Naive thymus-derived CD4-positive, alpha-beta T cell (primary cell): ENCODE measurements at places on chromosomes 5 and 9. TPM values are rescaled to one million over a fixed set of nuclear protein-coding genes. Genes with fewer than 3 reads are reported as not detected.
A peak's percentile ranks its signal among the peaks of the same experiment; 100 is the strongest.

GRCh38 chr9:131423171-131423581 lies 29.3 kb downstream of the PRRC2B start:
- peaks cover 5% of the 10 kb centered on the region for H3K36me3 ChIP-seq
- no peak for DNase-seq
- H3K4me1 ChIP-seq = peaks cover 46% of the 10 kb centered on the region
- no peak overlapping the region for H3K27ac ChIP-seq
- no peaks in the 10 kb centered on the region for H3K27me3 ChIP-seq

DNA sequence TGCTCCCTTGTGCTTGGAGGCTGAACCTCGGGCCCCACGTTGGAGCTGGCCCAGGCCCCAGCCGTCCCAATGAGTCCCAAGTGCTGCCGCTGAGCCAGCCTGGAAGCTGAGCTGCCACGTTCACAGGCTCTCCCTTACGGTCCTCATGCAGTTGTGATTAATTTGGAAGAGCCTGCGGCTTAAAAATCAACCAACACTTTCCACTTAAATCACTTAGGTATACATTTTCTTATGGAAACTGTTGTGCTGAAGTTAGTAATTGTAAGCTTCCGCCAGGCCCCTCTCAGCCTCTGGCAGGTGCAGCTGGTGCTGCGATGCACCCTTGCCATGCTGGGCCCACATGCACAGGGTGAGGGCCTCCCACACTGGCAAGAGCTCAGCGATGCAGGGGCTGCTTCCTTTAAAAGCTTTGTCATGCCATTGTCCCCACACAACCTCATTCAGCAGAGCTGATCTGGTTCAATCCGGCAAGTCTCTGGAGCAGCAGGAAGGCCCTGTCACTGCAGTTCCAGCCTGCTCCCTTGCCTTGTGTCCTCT lies 61.0 kb downstream of the IPPK start:
- no peak overlapping the region for H3K27ac ChIP-seq
- no peak overlapping the region for H3K4me3 ChIP-seq
- no peaks in the 10 kb centered on the region for H3K36me3 ChIP-seq
- no peaks in the 10 kb centered on the region for H3K27me3 ChIP-seq
- H3K4me1 ChIP-seq = no peaks in the 10 kb centered on the region

DNA sequence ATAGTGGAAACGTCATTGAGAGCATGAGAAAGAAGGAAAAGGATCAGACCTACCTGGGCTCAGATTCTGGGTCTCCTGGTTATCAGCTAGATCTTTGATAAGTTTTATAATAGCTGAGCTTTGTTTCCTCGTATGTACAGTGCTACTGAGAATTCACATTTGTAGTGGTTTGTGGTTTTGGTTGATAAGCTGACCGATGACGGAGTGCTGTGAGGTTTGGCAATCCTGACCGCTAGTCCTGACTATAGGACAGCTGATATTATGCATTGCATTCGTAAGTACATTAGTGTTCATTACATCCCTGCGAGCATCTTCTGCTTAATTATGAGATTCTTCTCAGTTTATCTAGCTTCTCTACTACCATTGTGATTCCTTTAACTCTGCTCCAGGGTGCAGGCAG lies 190.7 kb upstream of the SLC27A6 start:
- no peak overlapping the region for H3K4me3 ChIP-seq
- no peaks in the 10 kb centered on the region for H3K36me3 ChIP-seq
- no peak overlapping the region for H3K27ac ChIP-seq

Gene PCDHB9
- total RNA-seq = not detected

Gene PCDHGB5
- 0.42 TPM for total RNA-seq

- no peaks in the 10 kb centered on the region for H3K36me3 ChIP-seq
- H3K27ac ChIP-seq = no peak overlapping the region
- H3K27me3 ChIP-seq = no peaks in the 10 kb centered on the region
- no peak for DNase-seq
- H3K4me1 ChIP-seq = no peaks in the 10 kb centered on the region
These were observed 49.9 kb downstream of the ZFAND5 start for GRCh38 chr9:72315089-72315509.

GRCh38 chr5:149240354-149240998 lies 31.2 kb upstream of the AFAP1L1 start:
- peak; percentile 94 for DNase-seq
- peak overlapping the region; percentile 2 for H3K4me3 ChIP-seq
- H3K27ac ChIP-seq = peak overlapping the region; percentile 67
- peaks cover 21% of the 10 kb centered on the region for H3K4me1 ChIP-seq
- no peaks in the 10 kb centered on the region for H3K36me3 ChIP-seq

Gene ANXA6
- 272 TPM for total RNA-seq

DNA sequence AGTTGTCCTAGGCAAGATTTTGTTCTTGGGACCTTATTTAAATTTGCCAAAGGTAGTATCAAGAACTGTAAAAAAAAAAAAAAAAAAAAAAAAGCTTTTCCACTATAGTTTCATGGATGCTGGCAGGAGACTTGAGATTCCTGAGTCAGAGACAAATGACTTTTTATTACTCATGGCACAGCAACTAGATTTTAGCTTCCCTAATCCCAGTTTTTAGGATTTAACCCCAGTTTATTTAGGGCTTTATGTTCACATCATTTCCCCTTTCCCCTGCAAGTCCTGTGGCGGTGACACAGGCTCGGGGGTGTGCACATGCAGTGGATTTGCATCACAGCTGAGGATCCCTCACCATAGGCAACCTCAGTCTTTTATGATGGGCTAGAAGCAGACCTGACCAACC lies 144.9 kb downstream of the GOLPH3 start:
- H3K4me3 ChIP-seq = no peak overlapping the region
- DNase-seq = no peak
- no peaks in the 10 kb centered on the region for H3K27me3 ChIP-seq
- no peaks in the 10 kb centered on the region for H3K36me3 ChIP-seq

DNA sequence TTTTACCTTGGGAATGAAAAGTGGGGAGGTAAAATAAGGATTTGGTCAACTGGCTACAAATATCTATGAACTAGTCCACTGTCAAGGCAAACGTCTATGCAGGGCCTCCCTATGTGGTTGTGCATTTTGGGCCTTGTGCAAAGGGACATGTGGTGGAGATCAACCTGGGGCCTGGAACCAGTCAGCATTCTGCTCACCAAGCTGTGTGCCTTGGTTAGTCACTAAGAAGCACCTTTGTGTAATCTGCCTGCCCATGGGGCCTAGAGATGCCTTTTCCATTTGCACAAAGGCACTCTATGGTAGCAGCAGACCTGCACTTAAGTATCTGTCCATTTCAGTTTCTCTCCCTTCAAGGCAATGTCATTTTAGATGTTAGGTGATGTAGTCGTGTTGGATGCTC lies 184.0 kb downstream of the GNAQ start:
- no peak for DNase-seq
- no peaks in the 10 kb centered on the region for H3K36me3 ChIP-seq
- H3K27ac ChIP-seq = no peak overlapping the region
- H3K27me3 ChIP-seq = no peaks in the 10 kb centered on the region
- H3K4me3 ChIP-seq = no peak overlapping the region

Gene FAF2
- 39.4 and 43.2 TPM in 2 replicates for total RNA-seq

GRCh38 chr9:92504881-92505280 lies 22.6 kb upstream of the ASPN start:
- no peak for DNase-seq
- no peaks in the 10 kb centered on the region for H3K4me1 ChIP-seq
- H3K27me3 ChIP-seq = no peaks in the 10 kb centered on the region
- no peaks in the 10 kb centered on the region for H3K36me3 ChIP-seq

- H3K4me3 ChIP-seq = peak overlapping the region; percentile 91
- H3K27me3 ChIP-seq = no peaks in the 10 kb centered on the region
- H3K27ac ChIP-seq = peak overlapping the region; percentile 77
- H3K36me3 ChIP-seq = no peaks in the 10 kb centered on the region
These were observed 984 bp upstream of the MRPS2 start for GRCh38 chr9:135499326-135500070.

GRCh38 chr9:110744715-110745384 lies 76.3 kb downstream of the MUSK start:
- H3K27me3 ChIP-seq = no peaks in the 10 kb centered on the region
- H3K4me1 ChIP-seq = no peaks in the 10 kb centered on the region
- no peak for DNase-seq
- H3K4me3 ChIP-seq = no peak overlapping the region
- no peak overlapping the region for H3K27ac ChIP-seq
- no peaks in the 10 kb centered on the region for H3K36me3 ChIP-seq

GRCh38 chr5:121805911-121806310 lies 45.8 kb upstream of the FTMT start:
- no peaks in the 10 kb centered on the region for H3K4me1 ChIP-seq
- H3K4me3 ChIP-seq = no peak overlapping the region
- H3K36me3 ChIP-seq = no peaks in the 10 kb centered on the region
- H3K27me3 ChIP-seq = no peaks in the 10 kb centered on the region
- no peak for DNase-seq
- H3K27ac ChIP-seq = no peak overlapping the region
